ENCODE measurements at places on chromosomes 1 and 21. TPM values are rescaled to one million over a fixed set of nuclear protein-coding genes. Genes with fewer than 3 reads are reported as not detected.

DNA sequence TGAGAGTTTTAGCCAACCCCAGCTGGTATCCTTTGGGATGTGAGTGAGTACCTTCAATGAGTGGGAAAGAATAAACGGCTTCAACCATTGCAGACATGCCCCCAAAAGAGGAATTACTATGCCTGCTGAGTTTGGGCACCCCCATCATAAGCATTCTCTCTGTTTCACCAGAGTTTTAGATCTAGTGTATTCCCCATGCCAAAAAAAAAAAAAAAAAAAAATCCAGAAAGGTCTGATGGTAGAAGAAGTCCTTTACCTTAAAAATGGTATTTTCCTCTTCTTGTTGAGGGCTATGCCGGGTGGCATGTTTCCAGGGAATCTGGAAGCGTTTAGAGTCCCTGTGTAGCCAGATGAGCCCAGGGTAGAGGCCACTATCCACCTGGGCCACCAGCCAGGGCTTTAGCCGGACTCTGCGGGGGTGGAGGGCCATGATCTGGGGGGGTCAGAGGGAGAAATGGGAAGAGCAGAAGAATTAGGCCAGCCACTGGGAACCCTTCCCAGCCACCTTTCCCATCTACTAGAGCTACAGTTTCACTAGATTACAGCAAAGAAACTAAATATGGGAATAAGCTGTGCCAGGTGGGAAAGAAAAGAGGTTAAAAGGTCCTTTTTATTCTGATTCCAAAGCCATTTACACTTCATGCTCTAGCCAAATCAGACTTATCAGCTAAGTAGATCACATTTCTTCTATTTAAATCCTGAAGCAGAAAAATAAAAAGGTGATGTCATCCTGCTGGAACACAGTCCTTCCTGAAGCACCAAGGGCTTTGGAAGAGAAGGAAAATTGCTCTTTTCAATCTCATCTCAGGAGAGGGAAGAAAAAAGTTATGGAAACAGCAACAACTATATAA lies 4.7 kb downstream of the IRF6 start:
- no peaks in the 10 kb centered on the region for H3K36me3 ChIP-seq
- peak overlapping the region; percentile 21 for H3K27ac ChIP-seq
- no peak overlapping the region for H3K4me3 ChIP-seq
- no peaks in the 10 kb centered on the region for H3K27me3 ChIP-seq
- H3K4me1 ChIP-seq, result peaks cover 17% of the 10 kb centered on the region

DNA sequence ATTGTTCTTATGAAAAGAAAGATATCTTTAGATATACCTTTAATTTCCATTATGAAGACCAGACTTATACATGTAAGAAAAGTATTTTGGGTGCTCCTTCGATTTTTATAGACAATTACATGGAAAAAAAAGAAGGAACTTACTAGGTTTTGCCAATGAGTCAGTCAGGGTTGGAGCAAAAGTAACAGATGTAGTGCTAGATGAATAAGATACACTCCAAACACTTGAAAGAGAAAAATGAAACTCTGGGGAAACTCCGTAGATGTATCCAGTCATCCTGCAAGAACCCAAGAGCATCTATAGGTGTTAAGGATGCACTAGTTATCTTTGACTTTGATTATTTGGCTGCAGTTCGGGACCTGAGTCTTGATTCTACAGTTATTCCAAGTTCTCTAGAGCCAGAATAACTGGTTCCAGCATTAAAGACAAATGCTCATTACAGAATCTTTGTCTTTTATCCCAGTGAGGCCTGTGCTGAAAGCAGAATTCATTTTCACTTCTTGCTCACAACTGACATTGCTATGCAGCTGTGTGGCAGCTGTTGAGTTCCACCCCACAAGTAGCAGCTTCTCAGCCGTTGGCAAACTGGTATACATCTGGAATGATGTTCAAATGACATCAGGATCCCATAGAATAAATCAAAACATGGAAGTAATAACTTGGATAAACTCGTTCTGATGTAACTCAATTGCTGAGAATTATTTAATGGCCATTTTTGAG lies 326.1 kb downstream of the ASTN1 start:
- no peaks in the 10 kb centered on the region for H3K4me1 ChIP-seq
- no peak overlapping the region for H3K4me3 ChIP-seq

- no peak overlapping the region for H3K27ac ChIP-seq
- H3K36me3 ChIP-seq, result no peaks in the 10 kb centered on the region
- no peaks in the 10 kb centered on the region for H3K4me1 ChIP-seq
- H3K27me3 ChIP-seq, result no peaks in the 10 kb centered on the region
Observed at GRCh38 chr1:117665556-117666270, 59.9 kb downstream of the TENT5C start.

The ORC1 gene
- 5.7 TPM for total RNA-seq

- H3K4me1 ChIP-seq, result no peaks in the 10 kb centered on the region
- H3K4me3 ChIP-seq, result no peak overlapping the region
- no peak overlapping the region for H3K27ac ChIP-seq
- DNase-seq, result no peak
Observed at GRCh38 chr1:185239861-185240260, 77.2 kb downstream of the IVNS1ABP start.

DNA sequence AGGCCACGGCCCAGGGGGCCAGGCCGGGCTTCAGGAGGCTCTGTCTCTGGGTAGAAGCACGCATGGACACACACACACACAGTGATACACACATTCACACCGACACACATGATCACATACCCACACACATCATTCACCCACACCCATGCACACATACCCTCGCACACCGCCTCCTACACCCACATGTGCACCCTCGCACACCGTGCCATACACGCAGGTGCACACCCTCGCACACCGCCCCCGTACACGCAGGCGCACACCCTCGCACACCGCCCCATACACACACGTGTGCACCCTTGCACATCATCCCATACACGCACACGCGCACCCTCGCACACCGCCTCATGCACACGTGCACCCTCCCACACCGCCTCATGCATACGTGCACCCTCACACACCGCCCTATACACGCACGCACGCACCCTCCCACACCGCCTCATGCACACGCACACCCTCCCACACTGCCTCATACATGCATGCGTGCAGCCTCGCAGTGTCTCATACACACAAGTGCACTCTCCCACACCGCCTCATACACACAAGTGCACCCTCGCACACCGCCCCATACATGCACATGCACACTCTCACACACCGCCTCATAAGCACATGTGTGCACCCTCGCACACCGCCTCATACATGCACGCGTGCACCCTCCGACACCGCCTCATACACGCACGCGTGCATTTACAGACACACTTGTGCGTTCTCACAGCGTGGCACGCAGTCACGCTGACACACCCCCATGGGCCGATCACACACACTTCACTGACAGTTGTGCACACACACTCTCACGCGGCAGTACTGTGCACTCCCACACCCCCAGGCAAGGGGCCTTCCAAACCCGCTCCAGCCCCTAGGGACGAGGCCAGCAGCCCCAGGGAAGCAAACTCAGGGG lies 128.1 kb downstream of the SIK1 start:
- H3K4me3 ChIP-seq, result no peak overlapping the region
- H3K27ac ChIP-seq, result no peak overlapping the region
- no peaks in the 10 kb centered on the region for H3K27me3 ChIP-seq
- no peak for DNase-seq

GRCh38 chr1:177181280-177181630 lies 10.5 kb downstream of the BRINP2 start:
- no peak overlapping the region for H3K27ac ChIP-seq
- H3K36me3 ChIP-seq, result no peaks in the 10 kb centered on the region
- H3K4me1 ChIP-seq, result no peaks in the 10 kb centered on the region
- H3K27me3 ChIP-seq, result no peaks in the 10 kb centered on the region
- DNase-seq, result peak; percentile 16
- peak overlapping the region; percentile 13 for H3K4me3 ChIP-seq

GRCh38 chr1:17423781-17424245 lies 15.7 kb downstream of the RCC2 start:
- H3K36me3 ChIP-seq, result no peaks in the 10 kb centered on the region
- H3K27me3 ChIP-seq, result no peaks in the 10 kb centered on the region
- DNase-seq, result no peak
- no peaks in the 10 kb centered on the region for H3K4me1 ChIP-seq

GRCh38 chr1:219927956-219928790 lies at the start of gene SLC30A10:
Gene SLC30A10 (minus strand): TSS chr1:219928557. CDS start chr1:219928440, 117 bp downstream.
- H3K27ac ChIP-seq, result no peak within 1 kb of the TSS
- no peaks in the 10 kb centered on the region for H3K36me3 ChIP-seq
- peak within 1 kb of the TSS; percentile 49 for H3K4me3 ChIP-seq
- H3K4me1 ChIP-seq, result no peaks in the 10 kb centered on the region
- DNase-seq, result peak; percentile 17

The TMPRSS3 gene
- not detected for total RNA-seq

GRCh38 chr1:110144366-110144765 lies 5.9 kb upstream of the SLC6A17 start:
- H3K27me3 ChIP-seq, result no peaks in the 10 kb centered on the region
- no peak for DNase-seq
- H3K4me3 ChIP-seq, result no peak overlapping the region
- no peak overlapping the region for H3K27ac ChIP-seq
- H3K4me1 ChIP-seq, result no peaks in the 10 kb centered on the region
- H3K36me3 ChIP-seq, result no peaks in the 10 kb centered on the region

The GRIK3 gene
- 3.1 TPM for total RNA-seq

DNA sequence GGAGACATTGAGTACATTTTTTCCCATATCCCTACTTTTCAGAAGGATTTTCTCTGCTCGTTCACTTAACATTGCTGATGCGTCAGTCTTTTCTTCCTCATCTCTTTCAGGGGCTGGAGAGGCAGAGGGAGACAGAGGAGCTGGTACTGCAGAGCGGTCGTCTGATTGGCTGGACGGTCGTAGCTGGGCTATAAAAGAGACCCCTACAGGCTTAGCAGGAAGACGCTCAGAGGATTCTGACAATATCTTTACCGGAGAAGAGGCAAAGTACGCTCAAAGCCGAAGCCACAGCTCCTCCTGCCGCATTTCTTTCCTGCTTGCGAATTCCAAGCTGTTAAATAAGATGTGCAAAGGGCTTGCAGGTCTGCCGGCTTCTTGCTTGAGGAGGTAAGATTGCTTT lies at the start of gene RGS4:
RGS4 (plus strand) TSS at position 220 of the 400 bp plus-strand sequence; CDS start at position 344, 124 bp downstream.
- no peak within 1 kb of the TSS for H3K4me3 ChIP-seq
- H3K36me3 ChIP-seq, result no peaks in the 10 kb centered on the region
- no peak within 1 kb of the TSS for H3K27ac ChIP-seq
- no peaks in the 10 kb centered on the region for H3K4me1 ChIP-seq
- H3K27me3 ChIP-seq, result no peaks in the 10 kb centered on the region

The RXFP4 gene
- total RNA-seq, result 1.1 TPM

GRCh38 chr1:180183426-180183825 lies 28.8 kb downstream of the QSOX1 start:
- H3K27me3 ChIP-seq, result no peaks in the 10 kb centered on the region
- no peak overlapping the region for H3K4me3 ChIP-seq
- H3K4me1 ChIP-seq, result no peaks in the 10 kb centered on the region
- DNase-seq, result no peak

The GPR25 gene
- not detected for total RNA-seq

- H3K4me3 ChIP-seq, result no peak overlapping the region
- H3K27me3 ChIP-seq, result no peaks in the 10 kb centered on the region
- H3K27ac ChIP-seq, result no peak overlapping the region
- no peaks in the 10 kb centered on the region for H3K36me3 ChIP-seq
- no peaks in the 10 kb centered on the region for H3K4me1 ChIP-seq
- peak; percentile 17 for DNase-seq
Observed at GRCh38 chr1:103514920-103515503, 10.5 kb upstream of the RNPC3 start.

DNA sequence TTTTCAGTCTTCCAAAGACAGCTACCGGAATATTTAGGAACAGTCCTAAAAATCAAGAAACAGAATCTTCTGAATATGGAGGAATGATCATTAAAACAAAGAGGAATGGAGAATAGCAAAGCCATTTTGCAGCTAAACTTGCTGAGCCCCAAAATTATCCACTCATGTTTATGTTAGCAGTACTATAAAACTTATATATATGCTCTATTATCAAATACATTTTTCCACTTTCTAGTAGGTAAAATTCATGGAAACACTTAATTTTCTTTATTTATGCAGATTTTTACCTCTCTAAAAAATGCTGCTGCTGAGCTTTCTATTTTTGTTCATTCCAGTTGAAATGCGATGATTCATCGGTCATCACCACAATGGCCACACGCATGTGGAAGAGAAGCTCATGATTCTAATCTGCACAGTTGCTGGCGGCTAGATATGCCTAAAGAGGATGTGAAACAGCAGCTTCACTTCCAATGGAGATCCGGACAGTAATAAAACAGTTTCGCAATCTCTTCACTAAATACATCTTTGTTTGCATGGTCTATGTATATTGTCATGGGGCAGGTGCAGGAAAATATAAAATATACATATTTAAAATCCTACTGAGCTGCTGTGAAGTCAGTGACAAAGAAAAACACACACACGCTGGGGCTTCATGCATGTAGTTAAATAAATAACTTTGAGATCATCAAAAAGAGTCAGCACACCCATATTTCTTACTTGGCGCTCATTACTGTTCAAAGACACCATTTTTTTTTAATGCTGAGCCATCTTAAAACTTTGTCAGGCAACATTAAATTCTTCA lies 292.2 kb downstream of the SMYD3 start:
- H3K27ac ChIP-seq, result no peak overlapping the region
- no peaks in the 10 kb centered on the region for H3K4me1 ChIP-seq
- no peaks in the 10 kb centered on the region for H3K36me3 ChIP-seq
- H3K4me3 ChIP-seq, result no peak overlapping the region

DNA sequence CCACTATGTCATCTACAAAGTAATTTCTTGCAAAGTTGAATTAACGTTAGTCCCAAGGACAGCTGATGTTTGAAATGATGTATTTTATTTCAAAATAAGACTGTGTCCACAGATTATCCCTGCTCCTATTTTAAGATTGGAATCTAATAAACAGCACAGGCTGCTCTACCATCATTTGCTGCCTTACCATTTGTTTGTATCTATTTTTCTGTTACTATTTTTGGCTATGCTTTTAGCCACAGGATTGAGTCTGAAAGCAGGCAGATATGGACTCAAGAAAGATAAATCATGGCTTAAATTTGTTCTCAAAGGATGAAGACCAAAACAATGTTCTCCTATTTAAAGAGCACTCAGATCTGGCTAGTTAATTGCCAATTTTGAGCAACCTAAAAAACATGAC lies 105.3 kb downstream of the RGS2 start:
- no peaks in the 10 kb centered on the region for H3K36me3 ChIP-seq
- no peak overlapping the region for H3K4me3 ChIP-seq
- H3K4me1 ChIP-seq, result no peaks in the 10 kb centered on the region
- no peak overlapping the region for H3K27ac ChIP-seq
- no peak for DNase-seq

GRCh38 chr1:87673309-87673708 lies 344.6 kb downstream of the LMO4 start:
- no peaks in the 10 kb centered on the region for H3K4me1 ChIP-seq
- no peaks in the 10 kb centered on the region for H3K36me3 ChIP-seq
- no peaks in the 10 kb centered on the region for H3K27me3 ChIP-seq
- no peak overlapping the region for H3K27ac ChIP-seq
- DNase-seq, result no peak

Data from testis (tissue), 5 donors.